ENCODE measurements at places on chromosomes 5 and 9.

- no peak for DNase-seq
Measured at GRCh38 chr9:98978231-98978681, 34.5 kb downstream of the COL15A1 start.

DNA sequence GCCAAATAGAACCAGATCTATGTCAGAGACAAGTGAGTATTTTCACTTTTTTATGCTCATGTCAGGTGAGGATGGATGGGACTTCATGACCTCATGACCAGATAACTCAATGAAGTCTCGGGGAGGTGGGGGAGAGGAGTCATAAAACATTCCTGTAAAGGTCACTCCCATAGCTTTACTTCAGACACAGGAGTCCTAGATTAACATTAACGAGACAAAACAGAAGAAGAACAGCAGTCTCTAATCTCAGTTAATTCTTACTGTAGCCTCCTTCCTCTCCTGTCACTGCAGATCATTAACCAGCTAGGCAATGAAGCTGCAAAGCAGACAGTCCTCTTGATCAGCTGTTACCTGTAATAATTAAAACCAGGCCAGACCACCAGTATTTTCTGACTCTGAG lies 11.2 kb downstream of the CRHBP start:
- no peak for DNase-seq

DNA sequence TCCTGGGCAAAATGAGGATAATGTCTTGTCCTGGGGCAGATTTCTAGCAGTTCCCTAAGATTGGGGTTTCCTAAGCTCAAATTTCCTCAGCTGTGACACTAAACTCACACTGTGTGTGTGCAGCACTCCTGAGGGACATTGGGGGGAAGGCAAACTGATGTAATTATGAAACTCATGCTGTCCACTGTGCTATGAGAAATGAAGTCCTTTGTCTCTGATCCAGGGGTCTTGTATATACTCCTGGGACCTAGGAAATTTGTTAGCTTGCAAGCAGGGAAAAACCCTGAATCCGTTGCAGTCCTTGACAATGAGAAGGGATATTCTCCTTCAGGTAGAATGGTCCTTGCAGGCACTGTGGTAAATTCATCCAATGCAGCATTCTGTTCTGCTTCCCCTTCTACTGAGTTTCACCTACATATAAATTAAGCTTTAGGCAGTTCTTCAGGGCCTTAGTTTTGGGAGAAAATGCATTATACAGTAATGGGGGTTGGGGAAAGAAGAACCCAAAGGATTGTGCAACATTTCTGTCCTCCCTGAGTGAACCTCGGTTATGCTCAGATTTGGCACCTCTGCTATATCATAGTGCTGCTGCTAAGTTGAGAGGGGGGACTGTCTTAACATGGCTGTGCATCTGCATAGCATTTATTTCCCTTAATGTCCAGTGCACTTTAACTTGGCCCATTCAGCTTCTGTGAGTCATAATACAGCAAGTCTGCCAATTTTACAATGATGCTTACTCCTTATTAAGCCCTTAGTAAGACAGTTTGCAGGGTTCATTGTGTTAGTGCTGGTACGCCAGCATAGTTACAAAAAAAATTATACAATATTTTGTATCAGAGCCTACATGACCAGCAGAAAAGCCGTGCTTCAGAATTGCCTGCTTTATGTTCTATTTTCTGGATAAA lies 80.2 kb downstream of the PJA2 start:
- no peak for DNase-seq

DNA sequence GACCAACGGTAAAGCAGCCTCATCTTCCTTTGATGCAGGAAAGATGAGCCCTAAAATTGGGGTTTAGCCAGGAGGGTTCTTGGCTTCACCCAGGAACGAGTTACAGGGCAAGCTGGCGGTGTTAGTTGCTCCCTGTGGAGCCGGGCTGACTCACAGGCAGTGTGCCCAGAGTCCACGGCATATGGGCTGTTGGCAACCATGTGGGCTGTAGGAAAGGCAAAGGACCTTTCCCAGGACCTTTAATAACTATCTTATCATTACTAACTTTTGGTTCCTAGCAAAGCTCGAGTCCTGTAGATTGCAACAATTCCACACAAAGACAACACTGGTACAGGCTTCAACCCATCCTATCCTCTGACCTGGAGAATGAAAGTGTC lies 29.8 kb upstream of the CLPTM1L start:
- no peak for DNase-seq

- no peak for DNase-seq
Measured at GRCh38 chr5:749101-749670, 35.3 kb downstream of the ZDHHC11B start.

DNA sequence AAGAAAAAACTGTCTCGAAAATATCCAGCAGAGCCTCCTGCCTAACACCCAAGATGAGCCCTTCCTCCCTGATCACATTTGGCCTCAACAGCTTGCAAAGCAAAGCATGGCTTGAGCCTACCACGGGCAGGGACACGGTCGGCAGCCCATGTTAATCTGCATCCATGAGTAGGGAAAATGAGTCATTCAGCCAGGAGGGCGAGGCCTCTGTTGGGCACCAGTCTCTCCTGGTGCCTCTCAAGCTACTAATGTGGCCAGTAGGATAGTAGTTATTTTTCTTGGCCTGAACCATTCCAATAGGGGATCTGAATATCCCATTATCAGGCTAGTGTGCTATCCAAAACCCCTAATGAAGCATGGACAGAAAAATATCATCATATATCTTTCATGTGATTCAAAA lies 43.0 kb upstream of the SHB start:
- DNase-seq: no peak

- no peak for DNase-seq
Measured at GRCh38 chr5:57447658-57448057, 35.0 kb downstream of the ACTBL2 start.

DNA sequence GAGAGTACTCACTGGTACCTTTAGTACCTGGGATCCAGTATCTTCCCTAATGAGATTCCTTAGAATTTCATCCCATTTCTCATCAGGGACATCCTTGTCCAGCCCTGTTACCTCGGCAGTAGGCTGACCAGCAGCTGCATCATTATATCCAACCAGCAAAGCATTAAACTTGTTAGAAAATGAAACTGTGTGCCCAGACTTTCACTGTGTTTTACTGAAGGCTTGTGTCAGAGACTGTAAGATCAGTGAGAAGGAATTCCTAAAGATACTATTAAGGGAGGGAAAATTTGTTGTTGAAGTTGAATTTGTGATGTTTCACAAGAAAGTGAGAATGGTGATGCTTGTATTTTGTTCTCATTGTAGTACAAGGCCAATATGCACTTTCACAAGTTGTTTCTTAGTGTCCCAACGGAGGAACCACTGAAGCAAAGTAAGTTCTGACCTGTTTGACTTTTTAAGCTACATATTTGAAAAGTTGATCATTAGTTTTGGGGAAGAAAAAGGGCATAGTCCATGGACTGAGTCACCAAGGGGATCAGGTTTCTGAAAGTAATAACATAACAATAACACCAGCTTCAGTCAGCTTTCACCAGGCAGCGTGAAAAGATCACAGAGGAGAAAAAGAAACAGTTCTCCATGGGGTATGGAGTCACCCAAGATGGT lies 48.8 kb downstream of the GRAMD2B start:
- DNase-seq: no peak

- DNase-seq: no peak
Measured at GRCh38 chr5:1724822-1725602, 74.6 kb downstream of the MRPL36 start.

GRCh38 chr5:107516452-107517184 lies 154.1 kb downstream of the EFNA5 start:
- DNase-seq: no peak

DNA sequence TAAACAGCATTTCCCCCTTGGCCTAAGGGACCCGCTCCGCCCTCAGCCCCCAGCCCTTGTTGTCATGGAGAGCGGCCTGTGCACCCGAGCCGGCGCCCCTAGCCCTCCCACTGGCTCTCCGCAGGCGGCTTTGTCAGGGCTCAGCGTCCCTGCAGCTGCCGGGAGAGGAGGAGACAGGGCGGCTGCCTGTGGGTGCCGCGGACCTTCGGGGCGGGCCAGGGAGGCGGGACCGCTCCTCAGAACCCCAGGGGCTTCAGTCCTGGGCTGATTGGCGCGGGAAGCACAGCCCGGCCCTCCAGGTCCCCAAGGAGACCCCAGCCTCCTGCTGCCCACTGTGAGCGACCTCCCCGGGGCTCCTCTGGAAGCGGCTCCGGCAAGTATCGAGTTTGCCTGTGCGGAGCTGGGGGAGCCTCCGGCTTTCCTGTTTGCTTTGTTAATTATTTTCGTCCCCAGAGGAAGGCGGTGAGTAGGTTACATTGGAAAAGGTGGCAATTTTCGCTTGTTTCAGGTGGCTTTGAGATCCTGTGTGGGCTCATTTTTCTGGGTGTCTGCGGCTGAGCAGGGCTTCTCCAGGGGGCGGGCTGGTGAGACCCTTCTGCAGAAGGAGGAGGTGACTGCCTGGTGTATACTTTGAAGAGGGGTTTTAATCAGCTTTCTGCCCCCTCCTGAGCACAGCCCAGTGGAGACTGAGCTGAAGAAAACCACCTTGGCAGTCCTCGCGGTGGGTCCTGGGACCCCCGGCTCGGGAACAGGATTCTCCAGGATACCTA lies at the start of gene FGD3:
FGD3 (plus strand) TSS at position 256 of the 770 bp plus-strand sequence. CDS start 28,734 bp downstream, outside the sequence.
- no peak for DNase-seq

- no peak for DNase-seq
Measured at GRCh38 chr5:2658447-2658846, 93.0 kb downstream of the IRX2 start.

DNA sequence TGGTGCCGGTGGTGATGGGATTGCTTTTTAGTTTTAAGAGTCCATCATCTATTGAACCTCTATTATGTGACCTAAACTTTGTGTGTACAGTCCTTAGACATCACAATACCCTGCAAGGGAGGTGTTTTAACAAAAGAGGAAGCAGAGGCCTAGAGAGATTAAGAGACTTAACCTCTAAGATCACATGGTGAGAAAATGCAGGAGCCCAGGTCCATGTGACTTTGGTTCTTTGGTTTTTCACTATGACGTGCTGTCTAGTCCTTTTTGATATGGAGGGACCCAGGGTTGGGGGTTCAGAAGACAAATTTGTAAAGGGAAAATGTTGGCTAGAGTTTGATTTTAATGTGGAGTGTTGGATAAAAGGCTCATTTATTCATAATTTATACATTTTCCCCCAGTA lies 34.1 kb upstream of the TRMT10B start:
- no peak for DNase-seq

- DNase-seq: no peak
Measured at GRCh38 chr5:97475847-97476246, 292.8 kb upstream of the RIOK2 start.

DNA sequence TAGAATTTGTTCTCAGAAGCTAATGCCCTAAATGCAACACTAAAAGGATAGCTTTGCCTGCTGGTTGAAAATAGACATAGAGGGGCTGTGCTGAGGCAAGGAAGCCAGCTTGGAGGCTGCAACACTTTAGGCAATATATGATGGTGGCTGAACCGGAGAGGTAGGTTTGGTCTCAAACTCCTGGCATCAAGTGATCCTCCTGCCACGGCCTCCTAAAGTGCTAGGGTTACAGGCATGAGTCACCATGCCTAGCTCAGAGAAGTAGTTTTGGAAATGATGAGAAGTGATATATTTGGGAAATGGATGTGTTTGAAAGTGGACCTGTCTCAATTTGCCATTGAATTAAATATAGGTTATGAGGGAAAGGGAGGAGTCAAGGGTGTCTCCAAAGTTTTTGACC lies 10.0 kb downstream of the DUSP1 start:
- no peak for DNase-seq

GRCh38 chr5:16791036-16791705 lies 144.9 kb downstream of the MYO10 start:
- no peak for DNase-seq

DNA sequence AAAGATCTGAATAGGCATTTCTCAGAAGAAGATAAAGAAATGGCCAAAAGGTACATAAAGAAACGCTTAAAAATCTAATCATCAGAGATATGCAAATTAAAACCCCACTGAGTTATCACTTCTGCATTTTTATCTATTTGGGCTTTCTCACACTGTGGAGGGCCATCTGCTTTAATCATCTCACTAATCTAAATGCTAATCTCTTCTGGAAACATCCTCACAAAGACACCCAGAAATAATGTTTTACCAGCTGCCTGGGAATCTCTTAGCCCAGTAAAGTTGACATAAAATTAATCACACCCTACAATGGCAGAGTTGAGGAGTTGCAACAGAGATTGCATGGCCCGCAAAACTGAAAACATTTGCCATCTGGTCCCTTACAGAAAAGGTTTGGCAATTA lies 407.9 kb upstream of the CYLC2 start:
- DNase-seq: no peak

DNA sequence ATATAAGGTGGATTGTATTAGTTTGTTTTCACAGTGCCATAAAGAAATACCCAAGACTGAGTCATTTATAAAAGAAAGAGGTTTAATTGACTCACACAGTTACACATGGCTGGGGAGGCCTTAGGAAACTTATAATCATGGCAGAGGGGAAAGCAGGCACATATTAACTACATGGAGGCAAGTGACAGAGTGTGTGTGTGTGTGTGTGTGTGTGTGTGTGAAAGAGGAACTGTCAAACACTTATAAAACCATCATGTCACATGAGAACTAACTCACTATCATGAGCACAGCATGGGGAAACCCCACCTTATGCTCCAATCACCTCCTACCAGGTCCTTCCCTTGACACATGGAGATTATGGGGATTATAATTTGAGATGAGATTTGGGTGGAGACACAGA lies 118.6 kb downstream of the SPEF2 start:
- no peak for DNase-seq

DNA sequence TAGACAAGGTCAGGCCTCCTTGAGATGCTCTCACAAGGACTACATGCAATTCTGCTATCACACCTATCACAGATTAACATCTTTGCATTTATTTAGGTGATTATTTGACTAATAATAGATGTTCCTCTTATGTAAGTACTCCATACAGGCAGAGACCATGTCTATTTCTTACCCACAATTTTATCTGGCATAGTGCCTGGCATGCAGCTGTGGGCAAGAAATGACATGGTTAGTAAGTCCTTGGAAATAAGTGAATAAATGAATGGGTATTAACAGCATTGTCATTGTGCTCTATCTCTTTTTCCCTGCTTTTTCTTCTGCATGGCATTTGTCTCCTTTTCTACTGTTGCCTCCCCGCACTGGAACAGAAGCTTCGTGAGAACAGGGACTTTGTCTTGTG lies 49.4 kb downstream of the SLC22A5 start:
- no peak for DNase-seq

- DNase-seq: no peak
Measured at GRCh38 chr5:39691136-39691535, 266.4 kb upstream of the DAB2 start.

GRCh38 chr5:140073296-140073695 lies 30.2 kb upstream of the NRG2 start:
- DNase-seq: no peak

DNA sequence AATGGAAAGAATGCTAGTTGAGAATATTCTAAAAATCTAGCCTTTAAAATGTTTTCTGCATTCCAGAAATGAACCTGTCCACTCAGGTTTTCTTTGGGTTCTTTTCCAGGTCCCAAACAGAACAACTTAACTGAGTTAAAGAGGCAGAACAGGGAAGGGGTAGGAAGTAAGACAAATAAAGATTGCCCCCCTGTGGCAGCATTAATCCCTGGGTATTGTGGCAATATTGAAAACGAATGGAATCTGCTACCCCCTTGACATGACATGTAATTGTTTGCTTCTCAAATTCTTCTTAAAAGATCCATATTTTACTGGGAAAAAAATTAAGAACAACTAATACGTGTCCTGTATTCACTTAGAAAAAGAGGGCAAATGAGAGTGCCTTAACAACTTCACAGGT lies 9.3 kb upstream of the RBM22 start:
- DNase-seq: no peak
